ENCODE measurements at places on chromosomes 2 and 18. TPM values are rescaled to one million over a fixed set of nuclear protein-coding genes. Genes with fewer than 3 reads are reported as not detected.

The STPG4 gene
- 0.33 TPM for total RNA-seq

The CPLX4 gene
- total RNA-seq, result not detected

The AQP12A gene
- not detected for total RNA-seq

The REG1B gene
- not detected for total RNA-seq

The BOLL gene
- total RNA-seq, result not detected

Data from mammary microvascular endothelial cell (primary cell).